Vein endothelial cell (primary cell): ENCODE measurements at places on chromosomes 5 and 9. TPM values are rescaled to one million over a fixed set of nuclear protein-coding genes. Genes with fewer than 3 reads are reported as not detected.

Gene KIF4B
- 0.33 and 0.48 TPM in 2 replicates for total RNA-seq

Gene ECSCR
- total RNA-seq = 329 and 359 TPM in 2 replicates

Gene FOXI1
- total RNA-seq = under 0.01 TPM in 1 of 2 replicates, not detected in the other

Gene IFNB1
- total RNA-seq = not detected in 2 replicates

Gene SLC36A3
- not detected in 2 replicates for total RNA-seq

Gene SIMC1
- 7.3 and 7.8 TPM in 2 replicates for total RNA-seq

Gene TMOD1
- 1.1 and 2.0 TPM in 2 replicates for total RNA-seq

Gene NMUR2
- not detected in 2 replicates for total RNA-seq

Gene CTSV
- 0.33 and 0.67 TPM in 2 replicates for total RNA-seq

Gene DRD1
- not detected in 2 replicates for total RNA-seq

Gene SLC36A2
- not detected in 2 replicates for total RNA-seq

Gene SLC6A19
- not detected in 2 replicates for total RNA-seq

Gene CENPK
- 14.0 and 24.6 TPM in 2 replicates for total RNA-seq

Gene CAMK2A
- not detected in 2 replicates for total RNA-seq

Gene CHD1
- total RNA-seq = 55.5 and 77.0 TPM in 2 replicates

Gene LTC4S
- total RNA-seq = 0.57 and 1.3 TPM in 2 replicates

Gene ELOVL7
- 0.10 TPM in 1 of 2 replicates, not detected in the other for total RNA-seq

Gene UTP15
- 29.4 and 41.3 TPM in 2 replicates for total RNA-seq

Gene ZNF484
- total RNA-seq = 10.8 and 12.6 TPM in 2 replicates

Gene ECM2
- total RNA-seq = under 0.01 TPM in 1 of 2 replicates, not detected in the other

Gene FBP1
- 3.2 and 3.3 TPM in 2 replicates for total RNA-seq

Gene TOR1B
- 28.4 and 30.2 TPM in 2 replicates for total RNA-seq

Gene CD72
- total RNA-seq = not detected in 2 replicates

Gene IL5
- total RNA-seq = not detected in 2 replicates

Gene DMRTA1
- total RNA-seq = 0.33 and 0.86 TPM in 2 replicates

Gene MLANA
- total RNA-seq = 0.19 TPM in 1 of 2 replicates, not detected in the other

Gene RASGRF2
- total RNA-seq = 12.7 and 18.7 TPM in 2 replicates

Gene CARD6
- 35.9 and 45.8 TPM in 2 replicates for total RNA-seq

Gene FST
- 1.9 and 6.9 TPM in 2 replicates for total RNA-seq

Gene PGM5
- 3.2 and 4.9 TPM in 2 replicates for total RNA-seq

Gene CCL21
- not detected in 2 replicates for total RNA-seq

Gene WDR38
- total RNA-seq = not detected in 2 replicates

Gene AQP7
- total RNA-seq = 0.19 TPM in 1 of 2 replicates, not detected in the other

Gene GFI1B
- not detected in 2 replicates for total RNA-seq

Gene C9orf50
- not detected in 2 replicates for total RNA-seq

Gene TRIM36
- 0.33 and 2.2 TPM in 2 replicates for total RNA-seq

Gene EPB41L4B
- 0.98 and 1.3 TPM in 2 replicates for total RNA-seq

Gene DDX4
- not detected in 2 replicates for total RNA-seq

Gene PCDHA1
- total RNA-seq = not detected in 2 replicates

Gene FBXW2
- 35.6 and 43.3 TPM in 2 replicates for total RNA-seq

Gene OR2V2
- not detected in 2 replicates for total RNA-seq

Gene NR5A1
- not detected in 2 replicates for total RNA-seq

Gene FBN2
- 2.4 and 5.9 TPM in 2 replicates for total RNA-seq

Gene FGD3
- total RNA-seq = 0.19 TPM in 1 of 2 replicates, not detected in the other

Gene TEK
- total RNA-seq = 89.3 and 139 TPM in 2 replicates

Gene KCNV2
- not detected in 2 replicates for total RNA-seq

Gene GHR
- 2.3 and 2.4 TPM in 2 replicates for total RNA-seq

Gene DMRT3
- total RNA-seq = not detected in 2 replicates

Gene SPINK7
- not detected in 2 replicates for total RNA-seq

Gene FGFR4
- total RNA-seq = 2.3 and 4.6 TPM in 2 replicates

Gene MEF2C
- total RNA-seq = 57.5 and 88.1 TPM in 2 replicates

Gene TNC
- total RNA-seq = 1.3 and 2.7 TPM in 2 replicates

Gene RPL37
- total RNA-seq = 137 and 204 TPM in 2 replicates

Gene SPOCK1
- total RNA-seq = 85.6 and 135 TPM in 2 replicates

Gene ANKDD1B
- 0.33 and 0.86 TPM in 2 replicates for total RNA-seq

Gene CCL27
- total RNA-seq = not detected in 2 replicates

Gene PCDHAC2
- total RNA-seq = 0.33 and 1.9 TPM in 2 replicates

Gene NMRK1
- 20.0 and 26.1 TPM in 2 replicates for total RNA-seq

Gene PLPPR1
- total RNA-seq = 0.10 TPM in 1 of 2 replicates, not detected in the other
